ENCODE measurements at places on chromosomes 4 and X.

DNA sequence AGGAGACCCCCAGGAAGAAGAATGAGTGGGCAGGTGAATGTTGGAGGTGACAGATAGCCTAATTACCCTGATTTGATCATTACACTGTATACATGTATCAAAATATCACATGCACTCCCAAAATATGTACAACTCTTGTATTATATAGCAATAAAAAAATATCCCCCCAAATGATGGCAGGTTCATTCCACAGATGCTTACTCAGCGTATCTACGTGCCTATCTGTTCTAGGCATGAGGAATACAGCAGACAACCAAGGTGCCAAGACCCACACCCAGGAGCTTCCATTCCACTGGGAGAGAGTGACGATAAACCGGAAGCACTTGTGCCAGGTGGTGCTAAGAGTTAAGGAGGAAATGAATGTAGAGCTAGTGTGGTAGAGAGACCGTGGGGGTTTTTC is 42.4 kb downstream of the ADRA2C start:
- no peak for DNase-seq

GRCh38 chr4:110808351-110808878 is 185.5 kb upstream of the PITX2 start:
- DNase-seq: no peak

- no peak for DNase-seq
Observed at GRCh38 chrX:33194876-33195433, 16.4 kb downstream of the DMD start.

DNA sequence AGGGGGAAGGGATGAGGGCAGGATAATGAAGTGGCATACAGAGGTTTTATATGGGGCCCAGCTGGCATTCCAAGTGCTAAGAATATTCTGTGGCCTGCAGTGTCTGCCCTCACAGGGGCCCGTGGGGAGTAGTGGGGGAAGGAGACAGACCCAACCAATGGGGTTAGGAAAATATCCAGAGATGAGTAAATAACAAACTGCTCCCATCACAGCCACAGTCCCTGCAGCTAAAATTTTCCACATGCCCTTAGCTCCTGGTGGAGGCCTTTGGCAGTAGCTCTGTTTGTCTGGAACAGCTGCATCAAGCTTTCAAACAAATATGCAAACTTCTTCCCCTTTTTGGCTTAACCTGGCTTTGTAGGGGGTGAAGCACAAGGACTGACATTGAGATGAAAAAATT is 3.1 kb downstream of the SRPX2 start:
- no peak for DNase-seq

DNA sequence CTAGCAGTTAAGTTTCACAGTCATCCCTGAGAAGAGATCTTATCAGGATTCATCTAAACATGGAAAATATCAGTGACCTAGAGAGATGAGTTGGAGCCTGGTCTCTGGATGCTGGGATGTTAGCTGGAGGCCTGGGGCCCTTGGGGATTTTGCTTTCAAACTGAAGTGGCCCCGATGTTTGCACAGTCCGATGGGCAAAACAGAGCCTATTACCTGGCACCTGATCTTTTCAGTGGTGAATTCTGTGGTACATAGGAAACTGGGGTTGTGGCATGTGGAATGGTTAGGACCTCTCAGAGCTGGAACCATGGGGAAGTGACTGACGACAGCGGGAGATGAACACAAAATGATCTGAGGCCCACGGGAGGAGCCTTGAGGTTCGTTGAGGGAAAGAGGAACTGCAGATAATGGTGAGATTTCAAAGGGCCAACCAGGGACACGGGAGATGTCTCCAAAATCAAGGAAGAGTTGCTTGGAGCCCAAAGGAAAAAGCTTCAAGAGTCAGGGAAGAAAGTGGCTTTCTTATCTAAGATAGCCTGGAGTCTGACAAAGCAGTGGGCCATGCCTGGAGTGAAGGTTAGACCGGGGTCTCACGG is 17.8 kb upstream of the TENM3 start:
- DNase-seq: no peak

DNA sequence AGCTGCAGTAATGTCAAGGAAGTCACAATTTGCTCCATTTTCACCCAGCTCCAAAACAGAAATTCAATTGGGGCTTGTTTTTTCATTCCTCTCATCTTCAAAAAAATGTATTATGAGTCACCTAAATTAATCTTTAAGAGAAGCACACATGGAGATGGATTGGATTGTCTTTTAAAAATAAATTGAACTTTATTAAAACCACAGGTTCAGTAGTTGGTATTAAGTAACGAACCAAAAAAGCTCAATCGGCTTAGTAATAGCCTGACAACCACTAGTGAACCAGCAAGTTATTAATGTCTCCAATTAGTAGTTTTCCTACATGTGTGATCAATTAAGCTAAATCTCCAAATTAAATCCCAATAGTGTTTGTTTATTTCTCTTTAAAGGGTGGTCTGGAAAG is 283.5 kb upstream of the GIMD1 start:
- no peak for DNase-seq

DNA sequence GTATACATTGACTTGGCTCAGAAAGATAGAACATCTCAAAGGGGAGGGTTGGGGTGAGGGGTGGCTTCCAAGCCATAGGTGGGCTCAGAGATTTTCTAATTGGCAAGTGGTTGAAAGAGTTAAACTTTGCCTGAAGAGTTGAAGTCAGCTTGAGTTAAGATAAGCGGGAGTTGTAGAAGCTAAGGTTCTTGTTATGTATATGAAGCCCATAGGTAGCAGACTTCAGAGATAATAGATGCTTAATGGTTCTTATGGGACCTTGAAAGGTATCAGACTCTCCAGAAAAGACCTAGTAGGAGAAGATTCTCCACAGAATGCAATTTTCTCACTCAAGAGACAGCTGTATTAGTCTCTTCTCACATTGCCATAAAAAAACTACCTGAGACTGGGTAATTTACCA is 599.1 kb upstream of the CPEB2 start:
- no peak for DNase-seq

DNA sequence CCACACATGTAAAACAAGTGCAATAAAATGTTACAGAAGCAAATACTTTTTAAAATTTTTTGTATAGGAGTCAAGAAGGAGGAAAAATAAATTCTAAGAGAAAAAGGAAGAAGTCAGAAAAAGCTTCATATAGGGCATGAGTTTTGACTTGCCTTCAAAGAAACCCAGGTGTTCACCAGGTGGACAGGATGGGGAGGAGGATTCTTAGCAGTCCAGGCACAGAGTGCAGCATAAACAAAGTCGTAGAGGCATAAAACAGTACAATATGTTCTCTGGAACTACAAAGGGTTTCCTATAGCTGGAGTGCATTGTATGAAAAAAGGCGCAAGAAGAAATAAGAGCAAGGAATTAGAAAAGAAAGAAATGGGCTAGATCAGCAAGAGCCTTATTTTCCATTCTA is 1.9 kb upstream of the SCFD2 start:
- no peak for DNase-seq

DNA sequence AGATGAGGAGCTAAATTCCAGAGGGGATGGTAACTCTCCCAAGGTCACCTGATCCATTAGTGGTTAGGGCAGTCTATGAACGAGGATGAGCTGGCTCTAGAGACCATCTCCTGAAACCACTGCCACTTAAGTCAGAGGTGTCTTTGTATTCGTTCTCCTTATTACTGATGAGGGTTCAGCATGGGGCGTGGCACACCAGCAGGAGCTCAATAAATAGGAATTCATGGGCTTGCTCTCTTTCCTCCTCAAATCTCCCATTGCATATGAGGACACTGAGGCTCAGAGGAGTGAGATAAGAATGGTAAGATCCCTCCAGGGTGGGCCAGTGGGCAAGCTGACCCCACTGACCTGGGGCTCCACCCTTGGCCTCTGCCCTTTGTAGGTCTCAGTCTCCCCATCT is 1.7 kb upstream of the GATA1 start:
- no peak for DNase-seq

DNA sequence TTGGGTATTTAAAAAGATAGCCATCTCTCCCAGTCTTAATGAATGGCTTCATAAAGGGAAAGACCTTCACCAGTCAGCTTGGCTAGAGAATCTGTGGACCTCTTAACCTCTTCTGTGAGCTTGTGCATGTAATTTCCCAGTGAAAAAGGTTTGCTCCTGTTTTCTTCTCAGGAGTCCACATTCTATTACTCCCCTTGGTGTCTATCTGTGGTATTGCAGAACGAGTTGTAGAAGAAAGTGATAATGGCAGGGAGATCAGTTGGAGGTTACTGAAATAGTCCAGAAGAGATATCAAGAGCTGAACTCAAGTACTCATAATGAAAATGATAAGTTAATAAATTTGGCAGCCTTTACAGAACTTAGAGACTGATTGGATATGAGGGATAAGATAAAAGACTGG is 16.5 kb upstream of the VAMP7 start:
- no peak for DNase-seq

DNA sequence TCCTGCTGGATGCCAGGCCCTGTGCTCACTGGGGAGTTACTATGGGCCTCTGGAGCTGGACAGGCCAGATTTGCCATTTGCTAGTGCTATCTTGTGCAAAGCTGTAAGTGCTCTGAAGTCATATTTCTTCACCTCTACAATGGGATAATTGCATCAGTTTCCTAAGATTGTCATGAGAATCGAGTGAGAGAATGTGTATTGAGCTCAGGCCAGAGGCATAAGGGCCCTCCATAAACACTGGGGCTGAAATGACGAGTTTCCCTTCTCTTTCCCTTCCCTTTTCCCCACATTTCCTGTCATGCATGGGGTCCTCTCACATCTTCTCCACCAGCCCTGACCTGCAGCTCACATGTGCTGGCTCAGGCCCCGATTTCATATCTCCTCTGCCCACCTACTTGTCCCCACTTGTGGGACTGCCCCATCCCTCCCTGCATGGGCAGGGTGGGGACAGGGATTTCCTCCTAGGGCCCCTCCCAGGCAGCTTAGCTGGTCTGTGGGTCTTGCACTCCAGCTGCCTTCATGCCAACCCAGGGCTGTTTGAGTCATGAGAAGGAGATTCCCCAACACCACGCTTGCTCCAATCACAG is 358.8 kb downstream of the MID1IP1 start:
- DNase-seq: no peak

- no peak for DNase-seq
Observed at GRCh38 chr4:148044912-148045352, 313.0 kb downstream of the ARHGAP10 start.

GRCh38 chrX:71482228-71482958 is 50.5 kb upstream of the OGT start:
- DNase-seq: no peak

- no peak for DNase-seq
Observed at GRCh38 chr4:159280442-159281172, 177.7 kb downstream of the RAPGEF2 start.

Measured in stimulated activated CD4-positive, alpha-beta T cell treated with anti-CD3 and anti-CD28 coated beads, TNF-alpha, amount 100 ng/mL, for 48 hours (primary cell).